ENCODE measurements at places on chromosomes 12 and 14.

DNA sequence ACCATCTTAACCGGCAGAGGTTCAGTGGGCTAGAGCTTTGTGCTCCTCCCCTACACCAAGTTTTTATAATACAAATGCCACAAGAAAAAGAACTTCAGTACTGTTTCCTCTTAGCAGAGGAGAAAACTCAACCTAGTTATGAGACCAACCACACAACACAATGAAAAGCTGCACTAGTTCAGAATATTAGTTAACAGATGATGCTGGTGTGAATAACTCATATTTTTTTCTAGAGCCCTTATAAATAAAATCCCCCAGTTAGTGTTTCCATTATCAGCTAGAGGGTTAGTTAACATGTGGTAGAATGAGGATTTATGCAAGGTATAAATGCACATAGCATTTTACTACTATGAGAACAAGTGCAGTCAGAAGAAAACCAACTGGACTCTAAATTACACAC, 61.9 kb upstream of the AMN1 start:
- DNase-seq: no peak

GRCh38 chr12:68896881-68897540, 36.0 kb downstream of the CPM start:
- DNase-seq: no peak

GRCh38 chr14:91387169-91387835, 30.3 kb downstream of the CCDC88C start:
- no peak for DNase-seq

- peak; percentile 49 for DNase-seq
Measured at GRCh38 chr12:2291182-2291832, 238.5 kb downstream of the CACNA1C start.

DNA sequence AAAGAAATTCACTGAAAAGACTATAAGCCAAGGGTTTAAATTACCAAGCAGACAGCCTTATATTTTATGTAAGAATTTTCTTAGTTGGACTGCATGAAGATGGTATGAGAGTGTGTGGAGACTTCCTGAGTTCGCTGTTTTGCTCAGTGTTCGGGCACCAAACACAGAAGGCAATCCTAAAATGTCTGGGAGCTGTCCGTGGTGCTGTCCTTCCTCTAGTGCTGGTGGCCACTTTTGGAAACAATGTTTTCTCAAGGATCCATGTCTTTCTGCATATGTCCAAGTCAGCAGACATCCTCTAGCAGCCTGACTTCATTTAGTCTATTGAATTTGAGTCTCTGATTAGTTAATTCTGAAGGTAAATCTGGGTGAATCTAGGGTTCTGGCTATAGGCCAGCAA, 135.8 kb downstream of the SLC8A3 start:
- DNase-seq: peak; percentile 56

- no peak for DNase-seq
Measured at GRCh38 chr12:125189502-125189901, 124.3 kb downstream of the AACS start.

GRCh38 chr12:14885718-14886221, at the start of gene MGP:
Gene MGP (minus strand): TSS chr12:14885854. CDS start chr12:14885791, 63 bp downstream.
- peak; percentile 66 for DNase-seq

- DNase-seq: peak; percentile 27
Measured at GRCh38 chr12:94829552-94829951, 173.9 kb downstream of the NDUFA12 start.

Measured in GM23248 (cell line).